Activated CD8-positive, alpha-beta T cell treated with anti-CD3 and anti-CD28 coated beads for 36 hours (primary cell): ENCODE measurements at places on chromosomes 13 and 19.

DNA sequence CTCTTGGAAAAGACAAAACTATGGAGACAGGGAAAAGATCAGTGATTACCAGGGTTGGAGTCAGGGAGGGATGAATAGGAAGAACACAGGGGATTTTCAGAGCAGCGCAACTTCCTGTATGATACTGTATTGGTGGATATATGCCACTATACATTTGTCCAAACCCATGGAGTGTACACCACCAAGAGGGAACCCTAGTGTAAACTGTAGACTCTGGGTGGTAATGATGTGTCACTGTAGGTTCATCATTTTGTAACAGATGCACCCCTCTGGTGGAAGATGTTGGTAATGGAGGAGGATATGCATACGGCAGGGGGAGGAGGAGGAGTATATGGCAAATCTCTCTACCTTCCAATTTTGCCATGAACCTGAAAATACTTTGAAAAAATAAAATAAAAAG, 68.1 kb downstream of the UFM1 start:
- DNase-seq = peak; percentile 12
- no peak overlapping the region for H3K27ac ChIP-seq
- no peak overlapping the region for H3K4me3 ChIP-seq
- H3K36me3 ChIP-seq = no peaks in the 10 kb centered on the region
- peaks cover 1% of the 10 kb centered on the region for H3K27me3 ChIP-seq

DNA sequence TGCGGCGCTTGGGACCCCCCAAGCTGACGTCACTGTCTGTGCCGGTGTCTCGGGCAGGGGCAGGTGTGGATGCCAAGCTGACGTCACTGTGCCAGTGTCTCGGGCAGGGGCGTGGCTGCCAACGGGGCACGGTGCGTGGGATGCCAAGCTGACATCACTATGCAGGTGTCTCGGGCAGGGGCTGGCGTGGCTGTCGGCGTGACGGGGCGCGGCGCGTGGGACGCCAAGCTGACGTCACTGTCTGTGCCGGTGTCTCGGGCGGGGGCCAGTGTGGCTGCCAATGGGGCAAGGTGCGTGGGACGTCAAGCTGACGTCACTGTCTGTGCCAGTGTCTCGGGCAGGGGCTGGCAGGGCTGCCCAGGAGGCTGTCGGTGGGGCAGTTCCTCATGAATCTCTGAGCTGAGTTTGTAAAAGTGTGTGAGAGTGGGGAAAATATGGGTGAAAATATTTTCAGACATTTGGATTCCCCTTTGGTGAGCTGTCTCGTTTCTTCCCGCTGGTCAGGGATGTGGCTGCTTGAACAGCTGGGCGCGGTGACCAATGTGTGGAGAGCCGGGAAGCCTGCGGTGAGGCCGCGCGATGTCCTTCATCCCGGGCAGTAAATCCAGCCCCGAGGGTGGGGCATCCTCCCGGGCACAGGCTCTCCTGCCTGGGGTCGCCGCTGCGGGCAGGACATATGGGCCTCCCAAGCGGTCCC, 25.2 kb downstream of the MCF2L start:
- H3K4me1 ChIP-seq = no peaks in the 10 kb centered on the region
- DNase-seq = no peak
- no peak overlapping the region for H3K4me3 ChIP-seq
- no peaks in the 10 kb centered on the region for H3K27me3 ChIP-seq
- H3K27ac ChIP-seq = no peak overlapping the region
- no peaks in the 10 kb centered on the region for H3K36me3 ChIP-seq

DNA sequence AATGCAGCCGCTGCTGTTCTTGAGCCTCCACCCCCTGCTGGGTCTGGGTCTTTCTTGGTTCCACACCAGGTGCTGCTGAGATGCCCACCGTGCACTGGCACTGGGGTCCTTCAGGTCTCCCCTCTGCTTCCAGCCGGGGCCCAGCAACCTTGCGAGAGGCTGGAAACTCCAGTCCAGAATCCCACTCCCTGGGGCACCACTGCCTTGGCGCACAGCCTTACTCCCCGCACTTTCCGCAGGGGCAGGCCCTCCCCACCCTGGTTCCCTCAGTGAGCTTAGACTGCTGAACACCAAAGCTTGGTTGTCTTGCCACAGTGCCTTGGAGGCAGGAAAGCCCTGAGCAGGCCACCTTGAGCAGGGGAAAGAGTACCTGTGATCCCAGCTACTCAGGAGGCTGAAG, 60.0 kb downstream of the ANKRD10 start:
- H3K27me3 ChIP-seq = peaks cover 4% of the 10 kb centered on the region
- H3K4me3 ChIP-seq = no peak overlapping the region
- DNase-seq = no peak
- peaks cover 6% of the 10 kb centered on the region for H3K36me3 ChIP-seq

- H3K27ac ChIP-seq = peak overlapping the region; percentile 89
- peaks cover 70% of the 10 kb centered on the region for H3K4me1 ChIP-seq
- DNase-seq = peak; percentile 89
- H3K27me3 ChIP-seq = no peaks in the 10 kb centered on the region
- H3K4me3 ChIP-seq = peak overlapping the region; percentile 57
Measured at GRCh38 chr13:40518481-40518882, 148.0 kb downstream of the FOXO1 start.

DNA sequence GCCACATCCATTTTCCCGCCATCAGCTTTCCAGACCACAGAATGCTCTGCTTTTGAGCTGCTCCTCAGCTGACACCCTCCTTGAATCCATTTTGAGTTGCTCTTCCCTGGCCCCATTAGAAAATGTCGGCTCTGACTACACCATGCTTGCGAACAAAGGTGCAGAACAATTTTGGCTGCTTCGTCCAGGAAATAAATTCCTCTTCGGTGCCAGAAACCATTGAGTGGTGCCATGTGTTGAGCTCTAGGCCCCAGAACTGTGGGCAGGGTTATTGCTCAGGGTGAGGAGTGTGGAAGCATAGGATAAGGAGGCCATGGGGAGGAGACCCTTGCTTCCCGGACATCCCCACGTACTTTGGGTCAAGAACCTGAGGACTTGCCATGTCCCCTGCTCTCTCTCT, 52.1 kb downstream of the NFIX start:
- peaks cover 41% of the 10 kb centered on the region for H3K4me1 ChIP-seq
- H3K27ac ChIP-seq = no peak overlapping the region
- no peak overlapping the region for H3K4me3 ChIP-seq

DNA sequence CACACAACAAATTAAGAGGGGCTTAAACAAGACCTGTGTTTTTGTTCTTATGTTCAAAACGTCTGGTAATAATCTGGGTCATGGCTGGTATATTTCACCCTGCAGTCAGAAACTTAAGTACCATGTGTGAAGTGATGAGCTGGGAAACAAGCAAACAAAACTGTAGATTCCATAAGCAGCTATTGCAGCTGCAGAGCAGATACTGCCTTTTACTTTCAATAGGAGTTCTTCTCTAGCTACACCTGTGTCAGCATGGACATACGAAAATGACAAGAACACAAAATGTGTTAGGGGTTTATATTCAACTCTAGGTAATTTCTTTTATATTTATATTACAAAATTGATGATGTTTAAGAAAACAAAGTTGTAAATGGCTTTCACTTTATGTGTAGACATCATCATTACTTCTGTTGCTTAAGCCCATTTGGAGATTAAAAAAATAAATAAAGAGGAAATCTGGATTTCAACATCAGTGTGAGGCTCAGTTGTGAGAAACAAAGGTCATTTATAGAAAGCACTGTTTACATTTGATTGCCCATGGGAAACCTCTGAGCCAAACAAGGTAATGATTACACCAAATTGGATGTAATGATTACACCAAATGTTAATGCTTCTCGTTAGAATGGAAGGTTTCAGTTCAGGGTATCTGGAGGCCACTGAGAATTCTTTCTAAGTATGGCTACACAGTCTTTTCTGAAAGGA, 451.0 kb upstream of the SLC10A2 start:
- DNase-seq = no peak
- H3K27ac ChIP-seq = no peak overlapping the region
- H3K36me3 ChIP-seq = no peaks in the 10 kb centered on the region
- no peaks in the 10 kb centered on the region for H3K27me3 ChIP-seq
- no peaks in the 10 kb centered on the region for H3K4me1 ChIP-seq

GRCh38 chr13:34030782-34031181, 212.8 kb downstream of the RFC3 start:
- H3K4me1 ChIP-seq = no peaks in the 10 kb centered on the region
- no peak overlapping the region for H3K4me3 ChIP-seq
- no peak for DNase-seq
- no peak overlapping the region for H3K27ac ChIP-seq

DNA sequence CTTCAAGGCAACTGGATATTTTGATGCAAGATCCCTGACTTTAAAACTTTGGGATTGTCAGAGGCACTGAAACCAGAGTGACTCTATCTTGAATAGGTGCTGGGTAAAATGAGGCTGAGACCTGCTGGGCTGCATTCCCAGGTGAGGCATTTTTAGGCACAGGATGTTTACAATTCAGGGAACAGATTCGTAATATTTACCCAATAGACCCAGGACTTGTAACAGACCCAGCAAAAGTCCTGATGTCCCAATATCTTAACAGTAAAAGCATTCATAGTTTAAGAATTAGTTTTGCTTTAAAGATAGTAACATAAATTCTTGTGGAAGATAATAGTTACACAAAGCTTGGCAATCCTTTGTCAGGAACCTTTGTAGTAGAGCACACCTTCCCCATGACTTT, 166.2 kb downstream of the FGF14 start:
- no peak for DNase-seq
- H3K4me3 ChIP-seq = no peak overlapping the region
- peaks cover 8% of the 10 kb centered on the region for H3K27me3 ChIP-seq
- no peak overlapping the region for H3K27ac ChIP-seq
- peaks cover 2% of the 10 kb centered on the region for H3K4me1 ChIP-seq

GRCh38 chr19:51107406-51108065, 673 bp downstream of the CTU1 start:
- H3K27me3 ChIP-seq = no peaks in the 10 kb centered on the region
- DNase-seq = peak; percentile 55
- peaks cover 33% of the 10 kb centered on the region for H3K4me1 ChIP-seq
- peak overlapping the region; percentile 94 for H3K27ac ChIP-seq

GRCh38 chr19:1874554-1875185, 10.6 kb downstream of the ABHD17A start:
- peak overlapping the region; percentile 97 for H3K27ac ChIP-seq
- H3K4me1 ChIP-seq = peaks cover 27% of the 10 kb centered on the region
- peak; percentile 49 for DNase-seq
- H3K4me3 ChIP-seq = peak overlapping the region; percentile 99

DNA sequence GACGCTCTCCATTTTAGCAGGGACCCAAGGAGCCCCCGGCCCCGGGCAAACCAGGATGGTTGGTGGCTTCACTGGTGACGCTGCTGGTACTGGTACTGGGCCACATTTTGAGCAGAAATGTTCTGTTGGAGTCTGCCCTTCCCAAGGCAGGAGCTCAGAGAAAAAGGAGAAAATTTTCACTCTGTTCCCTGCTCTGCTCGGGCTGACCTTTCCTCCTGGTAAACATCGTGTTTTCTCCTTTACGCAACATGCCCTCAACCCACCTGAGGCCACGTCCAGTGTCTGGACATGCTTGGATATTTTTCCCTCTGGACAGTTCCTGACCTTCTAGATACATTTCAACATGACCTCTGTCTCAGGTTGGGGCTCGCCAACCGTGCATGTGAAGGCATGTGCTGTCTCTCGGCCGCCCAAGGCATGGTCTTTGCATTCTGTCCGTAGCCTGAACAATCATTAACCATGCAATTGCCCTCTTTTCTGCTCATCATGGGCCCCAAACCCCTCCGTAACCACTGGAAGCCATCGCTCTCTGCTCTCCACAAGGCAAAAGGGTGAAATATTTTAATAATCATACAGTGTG, 115.2 kb upstream of the PEG3 start:
- no peak for DNase-seq
- H3K36me3 ChIP-seq = no peaks in the 10 kb centered on the region
- H3K27me3 ChIP-seq = no peaks in the 10 kb centered on the region
- H3K4me3 ChIP-seq = no peak overlapping the region
- no peaks in the 10 kb centered on the region for H3K4me1 ChIP-seq

- H3K36me3 ChIP-seq = no peaks in the 10 kb centered on the region
- no peak overlapping the region for H3K27ac ChIP-seq
- H3K4me3 ChIP-seq = no peak overlapping the region
- peaks cover 6% of the 10 kb centered on the region for H3K27me3 ChIP-seq
Measured at GRCh38 chr19:16334411-16334810, 9.8 kb downstream of the KLF2 start.

- H3K4me1 ChIP-seq = peaks cover 8% of the 10 kb centered on the region
- DNase-seq = no peak
- H3K36me3 ChIP-seq = no peaks in the 10 kb centered on the region
- H3K27me3 ChIP-seq = peaks cover 3% of the 10 kb centered on the region
Measured at GRCh38 chr13:97189928-97190327, 32.2 kb upstream of the MBNL2 start.

GRCh38 chr13:28012896-28013295, 24.4 kb upstream of the URAD start:
- H3K27me3 ChIP-seq = peaks cover 5% of the 10 kb centered on the region
- no peak for DNase-seq
- H3K36me3 ChIP-seq = no peaks in the 10 kb centered on the region
- H3K4me3 ChIP-seq = no peak overlapping the region
- peaks cover 3% of the 10 kb centered on the region for H3K4me1 ChIP-seq

DNA sequence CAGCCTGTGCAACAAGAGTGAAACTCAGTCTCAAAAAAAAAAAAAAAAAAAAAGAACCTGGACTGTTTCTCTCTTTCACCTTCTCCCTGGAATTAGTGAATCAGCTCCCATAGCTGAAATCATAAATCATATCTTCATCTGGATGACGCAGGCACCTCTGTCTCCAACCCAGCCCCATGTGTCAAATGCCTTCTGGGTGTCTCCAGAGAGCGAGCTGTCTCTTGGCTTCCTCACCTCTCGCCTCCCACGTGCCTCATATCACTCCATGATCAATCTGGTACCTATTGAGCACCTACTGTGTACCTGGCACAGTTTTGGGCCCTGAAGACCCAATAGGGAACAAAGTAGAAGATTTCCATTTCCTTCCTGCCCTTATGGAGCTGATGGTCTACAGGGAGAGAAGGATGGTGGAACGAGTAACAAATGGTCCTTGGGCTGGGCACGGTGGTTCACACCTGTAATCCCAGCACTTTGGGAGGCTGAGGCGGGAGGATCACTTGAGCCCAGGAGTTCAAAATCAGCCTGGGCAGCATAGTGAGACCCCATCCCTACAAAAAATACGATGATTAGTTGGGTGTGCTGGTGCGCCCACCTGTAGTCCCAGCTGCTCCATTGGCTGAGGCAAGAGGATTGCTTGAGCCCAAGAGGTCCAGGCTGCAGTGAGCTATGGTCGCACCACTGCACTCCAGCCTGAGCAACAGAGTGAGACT, 2.5 kb downstream of the HSD11B1L start:
- H3K27me3 ChIP-seq = no peaks in the 10 kb centered on the region
- peaks cover 4% of the 10 kb centered on the region for H3K36me3 ChIP-seq
- peaks cover 21% of the 10 kb centered on the region for H3K4me1 ChIP-seq
